NCI-H526 treated with DMSO at 0.1 percent for 48 hours (cell line): ENCODE measurements at places on chromosomes 11 and 22.

GRCh38 chr11:118899706-118900360 lies 16.1 kb downstream of the CXCR5 start:
- DNase-seq, result no peak

GRCh38 chr22:24686280-24686679 lies 83.3 kb downstream of the GGT1 start:
- DNase-seq, result no peak

DNA sequence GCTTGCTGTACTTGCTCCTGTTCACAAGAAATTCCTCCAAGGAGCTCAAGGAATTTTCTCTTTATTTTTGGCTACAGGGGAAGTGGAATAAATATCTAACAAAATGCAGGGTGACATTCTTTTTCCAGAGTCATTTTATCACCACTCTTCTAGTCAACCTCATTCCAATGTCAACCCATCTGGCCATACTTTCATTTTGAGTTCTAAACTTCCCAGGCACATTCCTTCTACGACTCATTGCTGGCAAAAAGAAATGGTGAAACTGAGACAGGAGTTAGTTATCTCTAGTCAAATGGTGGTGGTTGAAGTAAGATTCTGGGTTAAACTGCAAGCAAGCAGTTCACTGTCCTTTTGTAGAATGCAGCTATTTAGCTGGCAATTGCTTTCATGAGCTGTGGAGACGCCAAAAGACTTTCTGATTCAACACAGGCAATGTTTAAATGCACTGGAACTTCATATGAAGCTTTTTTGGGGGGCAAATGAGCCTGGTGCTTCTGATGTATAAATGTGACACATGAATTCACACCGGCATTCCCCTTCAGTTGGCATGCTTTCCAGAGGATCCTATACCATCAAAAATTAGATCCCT lies 304.6 kb downstream of the CADM1 start:
- DNase-seq, result no peak

DNA sequence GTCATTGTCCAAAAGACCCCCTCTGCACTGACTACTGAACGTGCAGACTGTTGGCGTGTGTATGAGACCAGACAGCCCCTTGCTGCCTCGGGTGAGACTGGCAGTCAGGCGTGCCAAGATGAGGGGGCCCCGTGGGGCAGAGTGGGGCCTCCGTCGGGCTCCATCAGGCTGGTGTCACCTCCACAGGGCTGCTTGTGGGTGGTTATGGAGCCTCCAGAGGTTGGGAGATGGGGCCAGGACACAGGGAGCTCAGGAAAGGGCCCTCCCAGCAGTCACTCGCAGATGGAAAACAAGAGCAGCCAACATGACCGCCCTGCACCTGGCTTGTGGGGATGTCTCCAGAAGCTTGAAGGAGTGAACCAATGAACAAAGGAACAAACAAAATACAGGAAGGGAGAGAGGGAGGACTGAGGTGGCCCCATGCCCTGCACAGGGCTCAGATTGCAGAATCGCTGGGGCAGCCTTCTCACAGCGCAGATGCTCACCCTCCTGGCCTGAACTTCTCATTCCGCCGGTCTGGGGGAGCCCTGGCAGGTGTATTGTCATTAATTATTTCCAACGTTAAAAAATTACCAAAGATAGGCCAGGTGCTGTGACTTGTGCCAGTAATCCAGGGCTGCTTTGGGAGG lies 5.5 kb upstream of the PHLDA2 start:
- DNase-seq, result no peak

DNA sequence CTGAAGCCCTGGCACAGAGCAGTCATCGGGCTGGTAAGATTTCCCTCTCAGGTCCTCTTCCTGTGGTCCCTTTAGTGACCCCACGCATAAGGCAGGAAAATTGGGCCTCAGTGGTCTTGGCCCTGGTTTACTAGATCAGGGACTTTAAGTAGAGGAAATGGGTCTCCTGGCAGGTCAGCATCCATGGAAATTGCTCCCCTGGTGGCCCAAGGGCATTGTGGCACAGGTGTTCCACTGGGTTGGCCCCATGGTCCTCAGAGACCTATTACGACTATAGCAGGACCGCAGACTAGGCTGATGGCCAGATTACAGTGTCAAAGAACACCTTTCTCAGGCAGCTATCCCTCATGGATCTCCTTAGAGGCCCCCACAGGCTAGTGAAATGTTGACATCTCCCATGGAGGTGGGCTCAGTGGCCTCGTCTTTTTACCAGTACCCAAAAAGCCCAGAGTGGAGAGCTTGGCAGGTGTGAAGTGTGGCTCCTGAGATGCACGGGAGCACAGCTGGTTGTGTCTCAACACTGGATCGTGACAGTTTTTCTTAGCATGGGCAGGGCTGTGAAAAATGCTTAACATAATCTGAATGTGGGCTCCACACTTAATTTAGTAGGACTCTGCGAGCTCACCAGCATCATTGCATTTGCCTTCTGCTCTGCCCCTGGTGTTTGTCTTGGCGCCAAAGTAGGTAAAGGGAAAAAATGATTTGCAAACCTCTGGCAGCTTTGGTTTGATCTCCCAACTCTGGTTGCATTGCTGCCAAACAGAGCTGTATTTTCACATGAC lies 74.2 kb downstream of the ZBTB16 start:
- no peak for DNase-seq

- DNase-seq, result no peak
Observed at GRCh38 chr11:27184458-27185312, 144.1 kb downstream of the BBOX1 start.

- no peak for DNase-seq
Observed at GRCh38 chr11:2883979-2884815, 1.4 kb downstream of the CDKN1C start.

GRCh38 chr11:26142891-26143290 lies 189.0 kb upstream of the ANO3 start:
- DNase-seq, result no peak

DNA sequence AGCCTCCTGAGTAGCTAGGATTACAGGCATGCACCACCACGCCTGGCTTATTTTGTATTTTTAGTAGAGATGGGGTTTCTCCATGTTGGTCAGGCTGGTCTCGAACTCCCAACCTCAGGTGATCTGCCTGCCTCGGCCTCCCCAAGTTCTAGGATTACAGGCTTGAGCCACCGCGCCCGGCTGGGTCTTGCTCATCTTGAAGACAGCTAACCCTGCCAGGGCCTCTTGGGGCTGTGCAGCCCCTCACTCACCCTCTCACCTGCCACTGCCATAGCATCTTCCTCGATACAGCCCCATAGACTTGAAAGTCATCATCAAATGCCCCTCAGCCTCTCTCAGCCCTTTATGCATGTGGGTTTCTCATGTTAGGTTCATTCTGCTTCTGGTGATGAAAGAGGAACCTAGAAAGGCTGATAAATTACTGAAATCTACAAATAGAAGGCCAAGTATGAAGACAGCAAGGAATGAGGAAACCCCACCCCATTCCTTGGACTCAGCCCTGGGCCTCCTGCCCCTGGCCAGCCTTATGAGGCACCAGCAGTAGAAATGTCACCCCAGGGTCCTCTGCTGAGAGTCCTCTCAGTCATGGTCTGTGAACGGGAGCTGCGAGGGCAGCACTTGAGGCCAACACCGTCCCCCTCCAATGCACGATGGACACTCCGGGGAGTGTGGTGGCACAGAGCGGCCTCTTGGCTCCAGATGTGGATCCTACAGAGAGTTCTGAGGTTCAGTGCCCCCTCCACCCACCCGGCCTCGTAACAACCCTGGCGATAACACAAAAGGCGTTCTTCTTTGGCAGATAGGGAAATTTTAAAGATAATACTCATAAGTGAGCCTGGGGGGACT lies 24.8 kb downstream of the SCGB1A1 start:
- DNase-seq, result no peak

DNA sequence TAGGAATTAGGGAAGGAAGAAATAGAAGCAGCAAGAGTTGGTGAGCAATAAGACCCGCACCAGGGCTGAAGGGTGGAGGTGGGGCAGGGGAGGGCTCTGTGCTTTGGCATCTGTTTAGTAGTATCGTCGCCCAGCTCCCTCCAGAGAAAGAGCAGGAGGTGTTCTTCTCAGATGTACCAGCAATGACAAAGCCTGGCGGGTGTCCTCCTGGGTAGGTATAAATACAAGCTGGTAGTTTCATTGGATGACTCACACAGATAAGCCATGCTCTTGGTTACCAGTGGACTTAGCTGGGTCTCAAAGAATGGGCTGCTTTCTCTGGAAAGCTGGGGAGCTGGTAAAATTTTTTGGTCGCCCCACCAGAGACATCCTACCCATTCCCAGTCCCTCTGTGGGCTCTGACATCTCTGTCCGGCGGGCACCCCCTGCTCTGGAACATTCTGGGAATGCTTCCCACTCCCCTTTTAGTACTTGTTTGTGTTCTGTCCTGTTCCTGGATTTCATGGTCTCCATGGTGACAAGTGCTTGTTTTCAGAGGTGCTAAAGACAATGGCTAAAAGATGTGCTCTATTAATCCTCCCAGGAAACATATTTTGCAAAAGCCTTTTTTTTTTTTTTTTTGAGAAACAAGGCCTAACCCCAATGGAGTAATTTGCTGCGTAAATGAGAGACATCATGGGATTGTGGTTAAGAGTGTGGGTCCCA lies 15.4 kb upstream of the TUBA8 start:
- DNase-seq, result no peak

DNA sequence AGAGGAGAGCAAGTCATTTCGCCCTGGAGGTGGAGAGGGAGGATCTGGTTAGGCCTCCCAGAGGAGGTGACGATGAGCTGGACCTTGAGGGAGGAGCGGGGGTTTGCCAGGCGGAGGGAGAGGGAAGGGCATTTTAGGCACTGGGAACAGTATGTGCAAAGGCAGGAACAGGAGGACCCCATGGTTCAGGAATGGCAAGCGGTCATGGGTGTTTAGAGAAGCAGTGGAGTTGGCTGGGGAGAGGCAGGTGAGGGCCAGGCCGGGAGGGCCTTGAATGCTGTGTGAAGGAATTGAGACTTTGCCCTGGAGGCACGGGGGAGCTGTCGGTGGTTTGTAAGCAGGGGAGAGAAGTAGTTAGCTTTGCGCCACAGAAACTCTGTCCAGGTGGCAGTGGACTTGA lies 10.3 kb downstream of the PRDM11 start:
- DNase-seq, result no peak

DNA sequence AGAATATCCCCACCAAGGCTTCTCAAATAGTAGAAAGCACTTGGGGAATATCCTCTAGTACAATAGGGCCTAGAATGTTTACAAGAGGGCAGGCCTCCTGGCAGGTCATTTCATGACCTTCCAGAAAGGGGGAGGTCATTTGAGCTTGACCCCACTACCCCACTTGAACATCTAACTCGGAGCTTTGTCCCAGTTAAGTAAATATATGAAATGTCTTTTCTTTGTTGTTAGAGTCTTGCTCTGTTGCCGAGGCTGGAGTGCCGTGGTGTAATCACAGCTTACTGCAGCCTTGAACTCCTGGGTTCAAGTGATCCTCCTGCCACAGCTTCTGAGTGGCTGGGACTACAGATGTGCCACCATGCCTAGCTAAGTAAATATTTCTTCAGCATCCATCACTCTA lies 108.4 kb downstream of the ABTB2 start:
- no peak for DNase-seq

- DNase-seq, result no peak
Observed at GRCh38 chr11:689625-690024, 5.4 kb downstream of the DEAF1 start.

DNA sequence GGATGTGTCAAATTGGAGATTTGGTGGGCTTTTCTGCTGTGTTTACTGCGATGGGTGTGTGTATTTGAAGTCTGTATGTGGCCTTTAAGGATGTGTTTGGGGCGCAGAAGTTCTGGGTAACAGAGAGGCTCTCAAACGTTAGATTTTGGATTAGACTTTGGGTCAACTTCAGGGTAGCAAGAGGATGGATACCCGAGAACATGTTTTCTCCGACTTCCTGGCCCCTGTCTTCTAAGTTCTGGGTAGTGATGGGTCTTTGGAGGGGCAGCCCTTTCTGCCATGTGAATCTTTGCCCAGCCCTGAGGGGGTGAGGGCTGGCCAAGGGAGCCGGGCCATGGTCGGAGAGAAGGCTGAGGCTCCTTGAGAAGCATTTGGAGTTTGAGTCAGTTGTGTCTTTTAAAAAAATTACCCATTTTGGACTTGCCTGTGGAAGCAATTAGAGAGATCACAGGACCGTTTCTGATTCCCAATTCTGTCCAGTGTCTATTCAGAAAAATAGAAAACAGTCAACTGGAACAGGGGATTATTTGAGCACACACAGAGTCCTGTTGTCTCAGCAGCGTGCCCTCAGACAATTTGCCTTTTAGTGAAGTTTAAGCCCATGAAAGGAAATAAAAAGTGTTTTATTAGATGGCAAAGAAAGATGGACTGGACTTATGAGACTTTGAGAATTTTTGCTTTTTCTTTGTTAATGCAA lies 114.4 kb downstream of the PTPRJ start:
- no peak for DNase-seq

GRCh38 chr11:14503023-14503422 lies 3.4 kb upstream of the COPB1 start:
- no peak for DNase-seq

DNA sequence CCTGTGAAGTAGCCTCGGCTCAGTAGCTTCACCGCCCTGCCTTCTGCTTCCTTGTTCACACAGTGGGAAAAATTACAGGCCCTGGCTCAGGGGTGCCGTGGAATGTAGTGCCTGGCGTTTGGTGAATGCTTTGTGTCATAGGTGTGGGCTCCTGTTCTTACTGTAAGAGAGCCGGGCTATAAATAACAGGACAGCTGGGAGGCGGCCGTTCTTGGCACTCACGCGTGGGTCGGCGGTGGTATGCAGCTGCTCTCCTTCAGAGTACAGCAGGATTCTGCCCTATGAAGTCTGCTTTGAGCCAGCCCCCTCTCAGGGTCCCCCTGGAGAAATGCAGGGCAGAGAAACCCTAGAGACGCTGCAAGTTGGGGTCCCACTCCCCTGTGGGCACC lies 84.2 kb downstream of the CTTN start:
- no peak for DNase-seq

- DNase-seq, result no peak
Observed at GRCh38 chr22:44245867-44246266, 65.1 kb downstream of the PARVG start.

DNA sequence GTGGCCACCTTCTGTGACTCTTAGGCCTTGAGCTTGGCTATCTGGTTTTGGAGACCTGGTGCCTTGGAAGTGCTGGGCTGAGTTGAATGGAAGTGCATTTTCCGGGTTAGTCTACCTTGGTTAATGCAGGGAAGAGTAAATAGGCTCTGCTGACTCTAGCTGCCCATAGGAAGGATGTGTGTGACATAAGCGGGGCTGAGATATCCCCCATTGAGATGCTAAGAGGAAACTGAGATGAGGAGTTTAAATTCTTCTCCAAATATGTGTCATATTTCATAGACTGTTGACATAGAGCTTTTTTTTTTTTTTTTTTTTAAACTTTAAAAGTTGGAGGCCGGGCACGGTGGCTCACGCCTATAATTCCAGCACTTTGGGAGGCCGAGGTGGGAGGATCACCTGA lies 30.8 kb downstream of the ZNRF3 start:
- DNase-seq, result no peak
